ENCODE measurements at places on chromosomes 12 and 14.

DNA sequence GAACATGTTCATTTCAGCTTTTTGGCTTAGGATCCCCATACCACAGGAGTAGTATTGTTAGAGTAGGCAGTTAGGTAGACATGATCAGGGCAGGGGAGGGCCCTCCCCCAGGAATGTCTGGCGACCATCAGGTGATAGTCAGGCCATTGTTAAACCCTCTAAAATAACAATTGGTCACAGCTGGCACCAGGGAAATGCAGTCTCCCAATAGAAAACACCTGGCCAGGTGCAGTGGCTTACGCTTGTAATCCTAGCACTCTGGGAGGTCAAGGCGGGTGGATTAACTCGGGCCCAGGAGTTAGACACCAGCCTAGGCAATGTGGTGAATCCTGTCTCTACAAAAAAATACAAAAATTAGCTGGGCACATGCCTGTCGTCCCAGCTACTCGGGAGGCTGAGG, 187.1 kb downstream of the MON2 start:
- no peak for DNase-seq

DNA sequence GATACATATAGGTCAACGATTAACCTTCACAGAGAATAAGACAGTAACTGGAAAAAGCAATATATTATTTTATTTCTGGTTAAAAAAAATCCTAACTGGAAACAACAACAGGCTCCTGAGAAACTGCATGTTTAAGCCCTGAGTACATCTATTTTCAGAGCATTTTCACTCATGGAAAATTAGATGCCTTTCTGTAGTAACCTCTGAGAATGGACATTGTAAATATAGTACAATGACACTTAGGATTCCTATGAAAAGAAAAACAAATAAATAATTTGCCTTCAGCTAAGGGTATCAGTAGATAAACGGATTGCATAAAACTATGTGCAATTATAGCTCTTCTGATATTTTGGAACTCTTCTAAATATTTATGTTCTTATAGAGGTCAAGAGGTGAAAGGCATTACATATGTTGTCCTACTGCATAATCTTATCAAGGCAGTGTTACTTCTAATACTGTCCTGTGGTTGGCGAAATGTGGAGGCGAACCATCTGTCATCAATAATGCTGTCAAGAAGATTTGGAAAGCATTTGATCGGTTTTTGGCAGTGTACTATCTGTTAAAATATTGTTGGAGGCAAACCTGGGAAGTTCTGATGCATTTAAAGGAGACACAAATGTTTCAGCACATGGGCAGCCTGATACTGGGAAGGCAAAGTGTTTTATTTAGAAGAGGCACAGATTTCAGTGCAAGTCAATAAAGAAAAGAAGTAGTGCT, 381.8 kb downstream of the BTG1 start:
- DNase-seq: no peak

- peak; percentile 47 for DNase-seq
Measured at GRCh38 chr12:49388682-49389386, 21.6 kb downstream of the SPATS2 start.

GRCh38 chr12:46445093-46445492, 72.5 kb upstream of the SLC38A2 start:
- no peak for DNase-seq

DNA sequence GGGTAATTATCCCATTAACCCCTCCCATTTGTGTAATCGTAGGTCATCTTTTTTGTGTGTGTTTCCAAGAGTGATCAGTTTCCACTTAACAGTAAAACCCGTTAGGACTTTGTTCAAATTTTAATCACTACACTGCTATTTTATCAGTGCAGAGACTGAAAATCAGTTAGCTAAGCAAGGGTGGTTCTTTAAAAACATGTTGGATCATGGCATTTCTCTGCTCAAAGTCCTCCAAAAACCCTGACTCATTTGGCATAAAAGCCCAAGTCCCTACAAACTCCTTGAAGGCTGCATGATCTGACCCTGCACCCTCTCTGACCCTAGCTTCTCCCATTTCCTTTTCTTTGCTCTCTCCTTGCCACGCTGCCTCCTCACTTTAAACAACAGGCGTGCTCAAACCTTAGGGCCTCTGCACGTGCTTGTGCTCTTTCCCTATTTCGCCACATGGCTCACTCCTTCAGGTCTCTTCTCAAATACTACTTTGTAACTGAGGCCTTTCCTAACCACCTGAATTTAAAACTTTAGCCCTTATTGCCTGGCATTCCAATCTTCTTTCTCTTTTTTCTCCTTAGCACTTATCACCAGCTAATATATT, 13.2 kb upstream of the OVCH1 start:
- no peak for DNase-seq

DNA sequence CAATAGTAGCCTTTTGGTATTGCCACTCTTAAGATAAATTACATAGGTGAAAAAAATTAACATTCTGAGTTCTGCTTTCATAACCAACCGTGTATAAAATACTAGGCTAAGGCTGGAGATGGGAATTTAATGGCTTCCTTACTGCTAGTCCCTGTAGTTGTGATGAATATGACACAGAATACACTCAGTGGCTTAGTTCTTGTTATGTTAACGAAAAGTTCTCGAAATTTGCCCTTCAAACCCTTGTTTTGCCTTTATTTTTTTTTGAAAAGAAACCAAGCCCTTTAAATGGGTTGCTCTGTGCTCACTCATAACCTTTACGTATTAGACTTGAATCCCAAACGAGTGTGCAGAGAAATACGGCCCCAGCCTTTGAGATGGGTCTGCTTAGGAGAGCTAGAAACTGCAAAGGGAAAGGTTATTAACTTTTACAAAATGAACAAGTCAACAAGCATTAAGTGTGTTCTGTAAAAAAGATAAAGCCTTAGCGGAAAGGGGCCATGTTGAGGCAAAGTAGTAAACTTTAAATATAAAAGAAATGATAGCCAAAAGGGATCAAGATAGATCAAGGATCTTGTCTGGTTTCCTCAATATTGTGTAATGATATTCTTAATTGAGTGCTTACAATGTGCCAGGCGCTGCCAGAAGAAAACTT, 1.7 kb downstream of the NUDT4 start:
- DNase-seq: no peak

GRCh38 chr12:123107926-123108681, 42.8 kb downstream of the PITPNM2 start:
- DNase-seq: no peak

- no peak for DNase-seq
Measured at GRCh38 chr12:82325540-82326336, 32.4 kb downstream of the CCDC59 start.

- no peak for DNase-seq
Measured at GRCh38 chr12:21337959-21338744, 3.4 kb upstream of the SLCO1A2 start.

DNA sequence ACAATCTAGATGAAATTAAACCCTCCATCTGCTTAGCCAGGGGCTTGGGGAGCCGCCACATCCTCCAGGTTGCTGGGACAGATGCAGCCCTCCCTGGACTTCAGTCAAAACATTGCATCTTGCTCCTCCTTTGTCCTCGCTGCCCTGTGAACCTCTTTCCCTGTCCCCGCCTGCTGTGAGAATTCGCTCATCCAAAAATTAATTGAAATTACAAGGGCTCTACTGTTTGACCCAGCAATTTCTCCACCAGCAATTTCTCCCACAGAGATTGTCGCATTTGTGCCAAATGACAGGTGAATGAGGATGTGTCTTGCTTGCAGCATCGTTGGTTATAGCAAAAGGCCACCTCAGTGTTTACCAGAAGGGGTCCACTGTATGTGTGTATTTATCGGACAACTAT, 5.0 kb upstream of the POP5 start:
- DNase-seq: no peak

DNA sequence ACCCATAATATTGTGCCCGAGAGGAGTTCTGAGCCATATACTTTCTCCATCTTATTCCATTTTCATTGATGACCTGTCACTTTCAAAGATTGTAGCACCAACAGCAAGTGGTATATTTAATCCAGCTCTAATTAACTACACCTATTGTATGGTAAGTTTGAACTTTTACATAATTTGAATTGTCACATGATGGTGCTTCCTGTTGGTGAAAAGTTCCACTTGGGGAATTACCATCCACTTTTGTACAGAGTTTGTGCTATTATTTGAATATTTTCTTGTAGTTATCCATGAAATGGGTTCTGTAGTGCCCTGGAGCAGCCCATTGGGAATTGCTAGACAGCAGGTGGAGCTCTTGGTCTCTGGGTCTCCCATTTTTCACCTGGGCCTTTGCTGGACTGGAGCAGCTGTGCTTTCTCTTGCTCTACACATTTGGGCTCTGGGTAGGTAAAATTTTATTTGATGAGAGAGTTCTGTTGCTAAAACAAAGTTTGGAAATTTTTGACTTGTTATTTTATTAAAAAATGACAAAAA, 3.0 kb downstream of the SMCO3 start:
- DNase-seq: no peak

DNA sequence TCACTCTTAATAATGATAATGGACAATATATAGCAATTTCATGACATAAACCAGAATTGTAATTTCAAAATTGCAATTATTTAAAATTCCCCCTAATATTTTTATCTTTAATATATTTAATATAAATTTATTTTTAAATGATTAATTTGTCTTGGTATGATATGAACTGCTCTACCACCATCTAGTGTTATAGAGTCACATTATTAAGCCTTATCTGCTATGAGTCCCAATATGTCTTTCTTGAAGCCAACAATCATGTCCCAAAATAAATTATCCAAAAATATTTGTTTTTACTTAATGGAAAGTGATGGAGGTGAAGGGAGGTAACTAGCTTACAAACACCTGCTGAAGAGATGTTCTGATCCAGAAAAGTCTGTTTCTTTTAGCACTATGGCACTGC, 151.4 kb downstream of the KCNC2 start:
- DNase-seq: no peak

DNA sequence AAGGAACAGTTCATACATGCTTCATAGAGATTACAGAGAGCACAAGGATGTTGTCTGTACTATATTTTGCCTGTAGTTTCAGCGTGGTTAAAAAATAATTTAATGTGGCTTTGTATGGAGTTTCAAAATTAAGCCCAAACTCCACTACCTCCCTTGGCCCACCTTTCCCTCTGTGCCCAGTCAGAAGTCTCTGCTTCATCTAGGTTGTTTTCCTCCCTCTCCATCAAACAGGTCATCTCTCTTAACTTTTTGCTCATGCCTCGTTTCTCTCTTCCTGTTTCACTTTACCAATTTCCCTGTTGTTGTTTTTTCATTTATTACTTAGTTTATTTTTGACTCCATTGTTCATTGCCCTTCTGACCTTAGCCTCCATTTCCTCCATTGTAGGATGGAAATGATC, 94.9 kb upstream of the NEDD1 start:
- no peak for DNase-seq

DNA sequence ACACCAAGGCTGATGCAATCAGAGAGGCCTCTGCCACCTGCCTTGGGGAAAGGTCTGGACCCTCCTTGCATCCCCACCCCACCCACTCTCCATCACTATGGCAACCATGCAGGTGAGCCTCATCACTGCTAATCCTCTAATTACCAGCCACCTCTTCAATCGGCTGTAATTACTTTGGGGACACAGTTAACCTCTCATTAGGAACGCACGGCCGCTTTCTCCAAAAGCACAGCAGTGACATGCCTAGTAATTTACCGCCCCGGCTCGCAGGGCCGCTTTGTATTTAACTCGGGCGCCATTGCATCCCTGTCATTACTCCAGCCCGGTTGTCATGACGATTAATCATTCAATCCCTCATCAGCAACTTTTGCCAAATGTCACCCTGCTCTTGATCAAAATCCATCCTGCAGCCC, 36.3 kb upstream of the FAM222A start:
- DNase-seq: no peak

GRCh38 chr14:77459072-77459723, 1.3 kb downstream of the AHSA1 start:
- DNase-seq: peak; percentile 46

DNA sequence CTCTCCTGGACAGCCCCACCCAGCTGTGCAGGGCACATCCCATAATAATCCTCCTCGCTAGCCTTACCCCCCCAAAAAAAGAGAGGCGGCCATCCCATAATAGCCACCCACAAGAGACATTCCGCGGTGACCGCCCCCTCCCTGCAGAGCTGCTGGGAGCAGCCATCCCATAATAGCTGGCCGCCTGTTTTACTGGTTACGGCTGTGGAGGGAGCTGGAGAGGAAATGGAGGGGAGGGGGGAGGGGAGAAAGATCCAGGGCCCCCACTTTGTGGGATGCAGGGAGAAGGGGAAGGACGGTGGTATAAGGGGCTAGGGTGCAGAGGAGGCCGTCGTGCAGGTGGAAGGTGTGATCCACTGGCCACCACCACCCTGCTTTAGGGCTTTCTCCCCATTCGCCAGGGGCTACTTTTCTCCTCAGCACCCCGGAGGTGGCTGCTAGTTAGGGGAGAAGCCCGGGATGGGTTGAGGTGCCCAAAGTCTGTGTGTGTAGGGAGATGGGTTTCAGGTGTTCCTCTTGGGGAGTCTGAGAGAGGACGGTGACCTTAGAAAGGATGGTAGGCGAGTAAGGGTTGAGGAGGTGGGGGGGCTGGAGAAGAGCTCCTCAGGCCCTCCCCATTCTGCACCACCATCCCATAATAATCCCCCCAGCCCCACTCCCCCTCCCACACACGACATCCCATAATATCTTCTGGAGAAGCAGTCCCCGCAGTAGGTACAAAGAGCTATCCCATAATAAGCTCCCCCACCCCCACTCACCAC, 6.0 kb upstream of the CHD4 start:
- no peak for DNase-seq

DNA sequence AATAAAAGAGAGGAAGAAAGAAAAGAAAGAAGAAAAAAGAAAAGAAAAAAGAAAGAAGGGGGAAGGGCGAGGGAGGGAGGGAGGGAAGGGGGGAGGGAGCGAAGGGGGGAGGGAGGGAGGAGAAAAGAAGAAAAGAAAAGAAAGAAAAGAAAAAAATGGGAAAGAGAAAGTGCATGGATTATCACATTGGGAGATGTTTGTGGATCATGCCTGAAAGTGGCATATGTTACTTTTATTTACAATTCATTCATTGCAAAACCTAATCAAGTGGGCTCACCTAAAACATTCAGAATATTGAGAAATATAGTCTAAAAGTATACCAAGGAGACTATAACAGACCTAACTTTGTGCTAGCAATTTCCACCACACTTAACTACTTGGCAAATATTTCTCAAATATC, 246.9 kb upstream of the SYT1 start:
- no peak for DNase-seq

DNA sequence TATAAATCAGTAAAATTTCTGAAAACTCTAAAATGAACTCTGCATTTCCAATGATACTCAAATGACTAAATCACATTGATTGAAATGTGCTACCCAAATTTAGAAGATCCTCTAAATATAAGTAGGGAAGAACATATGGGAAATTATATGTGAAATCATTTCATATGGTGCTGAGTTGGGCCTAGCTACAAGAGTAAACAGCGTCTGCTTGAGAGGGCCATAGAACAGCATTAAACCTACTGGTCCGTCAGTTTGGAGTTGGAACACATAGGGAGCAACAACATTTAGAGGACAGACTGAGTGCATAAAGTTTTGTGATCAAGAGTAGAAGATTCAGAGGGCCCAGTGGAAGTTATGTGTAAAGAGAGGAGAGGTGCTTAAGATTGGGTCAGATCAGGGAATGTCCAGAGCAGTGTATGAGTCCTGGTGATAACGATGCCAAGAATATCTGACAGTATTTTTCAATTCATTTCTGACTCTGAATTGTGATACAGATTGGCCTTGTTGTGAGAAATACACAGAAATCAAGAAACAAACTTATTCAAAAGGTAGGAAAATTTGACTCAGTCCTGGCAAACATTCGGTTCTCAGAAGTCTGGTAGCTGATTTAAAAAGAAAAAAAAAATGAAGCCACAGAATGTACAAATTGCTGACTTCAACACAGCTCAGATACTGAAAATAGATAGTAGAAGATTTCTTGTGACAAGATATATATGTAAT, 362.2 kb downstream of the CCDC91 start:
- DNase-seq: no peak

Measured in stimulated activated CD4-positive, alpha-beta T cell treated with anti-CD3 and anti-CD28 coated beads, Interleukin-4, amount 100 ng/mL, for 4 hours (primary cell).